ENCODE measurements at places on chromosomes 16 and 17. TPM values are rescaled to one million over a fixed set of nuclear protein-coding genes. Genes with fewer than 3 reads are reported as not detected.

Gene MOSMO
- polyA plus RNA-seq = 24.5 TPM

Gene CBX2
- polyA plus RNA-seq = 22.9 TPM

Gene PRSS36
- 0.67 TPM for polyA plus RNA-seq

Gene WNT9B
- polyA plus RNA-seq = 8.5 TPM

Gene CEP131
- polyA plus RNA-seq = 15.7 TPM

Gene ATXN2L
- polyA plus RNA-seq = 108 TPM

GRCh38 chr16:30555315-30556124 lies 2.7 kb downstream of the ZNF764 start:
- DNase-seq = no peak

DNA sequence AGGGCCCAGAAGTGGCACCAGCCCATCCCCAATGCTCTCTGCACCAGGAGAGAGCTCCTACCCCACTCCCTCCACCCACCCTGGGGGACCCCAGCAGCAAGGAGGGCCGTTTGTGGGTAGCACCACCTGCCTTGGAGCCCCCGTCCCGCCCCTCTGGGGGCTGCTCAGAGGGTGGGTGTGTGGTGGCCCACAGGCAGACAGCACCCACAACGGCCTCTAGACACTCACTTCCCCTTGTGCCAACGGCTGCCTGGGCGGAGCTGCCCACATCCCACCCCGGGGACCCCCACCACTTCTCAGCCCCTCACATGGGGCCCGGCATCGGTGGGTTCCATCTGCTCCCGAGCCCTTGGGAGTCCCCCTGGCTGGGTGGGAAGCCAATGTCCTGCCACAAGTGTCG lies 33.3 kb downstream of the BAHCC1 start:
- DNase-seq = no peak

GRCh38 chr16:7090628-7091115 lies 242.0 kb upstream of the RBFOX1 start:
- no peak for DNase-seq

DNA sequence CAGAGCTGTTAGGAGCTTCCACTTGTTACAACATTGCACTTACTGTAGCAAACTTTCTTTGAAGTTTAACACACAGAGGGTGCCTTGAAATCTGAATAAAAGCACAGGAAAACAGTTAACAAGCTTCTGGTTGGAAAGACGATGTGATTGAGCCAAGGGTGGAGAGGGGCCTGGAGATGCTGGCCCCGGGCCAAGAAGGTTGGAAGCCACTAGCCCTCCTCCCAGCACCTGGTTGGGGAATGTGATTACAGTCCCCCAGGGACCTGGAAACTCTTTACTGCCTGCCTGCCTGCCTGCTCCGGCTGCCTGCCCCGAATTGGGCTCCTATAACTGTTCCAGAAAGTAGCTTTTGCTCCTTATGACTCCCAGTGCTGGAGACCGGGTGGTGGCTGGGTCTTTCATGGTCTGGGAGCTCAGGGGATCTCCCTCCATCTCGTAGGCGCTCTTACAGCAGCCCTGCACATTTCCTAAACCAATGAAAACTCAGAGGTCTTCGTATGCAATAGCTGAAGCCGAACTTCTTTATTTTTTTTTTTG lies 48.0 kb upstream of the ZFHX3 start:
- DNase-seq = no peak

DNA sequence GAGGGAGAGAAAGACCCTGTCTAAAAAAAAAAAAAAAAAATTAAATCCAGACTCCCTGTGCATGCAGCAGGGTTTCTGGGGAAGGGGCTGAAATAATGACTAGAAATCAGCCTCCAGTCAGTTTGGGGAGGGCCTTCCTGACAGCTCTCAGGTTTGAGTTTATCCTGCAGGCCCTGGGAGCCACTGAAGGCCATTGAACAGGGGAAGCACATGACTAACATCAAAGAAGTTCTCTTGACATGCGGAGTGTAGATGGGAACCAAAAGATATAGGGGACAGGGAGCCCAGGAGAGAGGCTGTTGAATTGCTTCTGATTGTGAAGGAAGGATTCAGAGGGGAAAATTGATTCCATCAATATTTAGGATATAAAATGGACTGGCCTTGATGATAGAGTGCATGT lies 2.8 kb upstream of the RABEP2 start:
- no peak for DNase-seq

- DNase-seq = no peak
These were observed 87.2 kb downstream of the KSR1 start for GRCh38 chr17:27543464-27543856.

- DNase-seq = no peak
These were observed 438 bp downstream of the RTN4RL1 start for GRCh38 chr17:2024572-2025219.

- no peak for DNase-seq
These were observed 13.2 kb downstream of the CDH1 start for GRCh38 chr16:68750193-68750695.

DNA sequence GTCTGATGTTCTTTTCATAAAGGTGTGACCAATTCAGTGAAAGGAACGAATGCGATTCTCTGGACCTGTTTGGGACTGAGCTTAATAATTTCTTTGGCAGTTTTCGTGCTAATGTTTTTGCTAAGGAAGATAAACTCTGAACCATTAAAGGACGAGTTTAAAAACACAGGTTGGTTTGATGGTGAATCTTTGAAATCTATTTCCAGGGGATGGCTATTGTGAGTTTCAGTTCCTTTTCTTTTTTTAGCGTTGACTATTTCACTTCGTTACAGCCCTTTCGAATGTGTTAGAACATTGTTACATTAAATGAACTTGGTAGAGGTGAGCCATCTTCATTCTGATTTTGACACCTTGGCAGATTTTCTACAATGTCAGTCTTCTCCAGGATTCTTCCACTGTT lies 1.2 kb downstream of the TNFRSF17 start:
- DNase-seq = no peak

GRCh38 chr17:80371196-80371595 lies 43.8 kb upstream of the ENDOV start:
- DNase-seq = no peak

DNA sequence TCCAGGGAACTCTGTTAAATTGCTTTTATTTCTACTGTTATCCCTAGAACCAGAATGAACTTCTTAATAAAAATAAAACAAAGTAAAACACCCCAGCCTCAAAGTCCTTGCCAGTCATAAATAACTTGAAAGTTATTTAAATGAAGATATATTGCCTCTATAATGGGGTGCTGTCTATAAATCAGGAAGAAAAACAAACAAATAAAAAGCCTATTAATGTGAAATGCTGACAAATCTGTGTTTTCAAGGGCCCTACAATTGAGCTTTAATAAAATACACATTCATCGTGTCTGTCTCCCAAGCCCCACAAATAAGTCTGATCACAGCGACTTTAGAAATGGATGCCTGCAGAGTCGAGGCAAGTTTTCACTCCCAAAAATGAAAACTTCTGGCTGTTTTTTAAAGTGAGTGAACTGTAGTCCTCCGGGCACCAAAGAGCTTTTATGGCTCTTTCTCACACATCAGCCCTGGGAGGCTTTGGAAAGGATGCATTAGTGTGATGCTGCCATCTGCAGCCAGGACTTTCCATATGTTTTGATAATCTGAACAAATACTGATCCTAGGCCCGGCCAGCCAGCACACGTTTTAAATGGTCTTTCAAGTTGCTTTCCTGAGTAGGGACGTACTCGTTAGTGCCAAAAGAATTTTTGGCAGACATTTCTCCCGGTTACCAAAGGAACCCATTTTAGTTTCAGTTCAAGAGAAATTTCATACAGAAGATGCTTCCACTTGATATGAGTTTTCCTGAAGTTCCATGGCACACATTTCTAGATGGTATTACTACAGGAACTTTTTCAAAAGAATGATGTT lies 16.3 kb downstream of the NACA2 start:
- DNase-seq = peak; percentile 47

DNA sequence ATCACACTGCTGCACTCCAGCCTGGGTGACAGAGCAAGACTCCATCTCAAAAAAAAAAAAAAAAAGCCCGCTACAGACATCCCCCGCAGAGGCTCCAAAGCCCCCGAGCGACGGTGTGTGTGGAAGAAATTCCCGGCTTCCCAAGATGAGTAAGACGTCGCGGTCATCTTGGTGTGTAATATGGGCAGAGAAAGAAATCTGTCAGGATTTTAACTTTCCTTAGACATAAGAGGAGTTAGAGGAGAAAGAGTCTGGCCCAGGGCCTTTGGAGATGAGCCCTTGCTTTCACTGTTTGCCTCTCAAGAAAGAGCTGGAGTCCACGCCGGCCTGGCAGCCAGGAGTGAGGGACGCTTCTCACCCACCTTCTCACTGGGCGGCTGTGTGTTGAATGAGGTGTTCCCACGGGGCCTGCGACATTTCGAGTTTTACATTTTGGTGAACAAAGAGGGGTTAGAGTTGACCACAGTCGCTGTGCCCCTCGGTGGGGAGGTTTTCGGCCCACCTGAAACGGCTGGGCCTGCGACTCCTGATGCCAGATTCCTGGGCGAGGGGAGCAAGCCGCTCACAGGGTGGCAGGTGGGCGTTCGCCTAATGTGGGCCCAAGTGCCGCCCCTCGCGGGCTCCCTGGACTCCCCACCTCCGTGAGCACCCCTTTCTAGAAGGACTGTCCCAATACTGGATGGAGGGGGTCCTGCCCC lies 17.9 kb downstream of the C1QTNF1 start:
- no peak for DNase-seq

- no peak for DNase-seq
These were observed 919 bp upstream of the DHRS7C start for GRCh38 chr17:9792181-9792840.

DNA sequence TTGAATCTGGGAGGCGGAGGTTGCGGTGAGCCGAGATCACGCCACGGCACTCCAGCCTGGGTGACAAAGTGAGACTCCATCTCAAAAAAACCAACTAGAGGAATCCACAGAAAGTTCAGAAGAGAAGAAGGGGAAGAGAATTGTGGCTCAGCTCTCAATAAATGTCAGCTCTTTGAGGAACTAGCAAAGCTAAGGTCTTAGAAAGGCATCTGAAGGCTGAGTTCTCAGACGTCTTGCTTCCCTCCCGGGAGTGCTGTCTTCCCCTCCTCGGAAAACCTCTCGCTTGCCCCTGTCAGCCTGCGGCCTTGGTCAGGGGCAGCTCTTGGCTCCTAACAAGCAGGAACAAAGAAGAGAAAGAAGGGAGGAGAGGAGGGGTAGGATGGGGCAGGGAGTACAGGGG lies 5.3 kb downstream of the SHPK start:
- DNase-seq = no peak

DNA sequence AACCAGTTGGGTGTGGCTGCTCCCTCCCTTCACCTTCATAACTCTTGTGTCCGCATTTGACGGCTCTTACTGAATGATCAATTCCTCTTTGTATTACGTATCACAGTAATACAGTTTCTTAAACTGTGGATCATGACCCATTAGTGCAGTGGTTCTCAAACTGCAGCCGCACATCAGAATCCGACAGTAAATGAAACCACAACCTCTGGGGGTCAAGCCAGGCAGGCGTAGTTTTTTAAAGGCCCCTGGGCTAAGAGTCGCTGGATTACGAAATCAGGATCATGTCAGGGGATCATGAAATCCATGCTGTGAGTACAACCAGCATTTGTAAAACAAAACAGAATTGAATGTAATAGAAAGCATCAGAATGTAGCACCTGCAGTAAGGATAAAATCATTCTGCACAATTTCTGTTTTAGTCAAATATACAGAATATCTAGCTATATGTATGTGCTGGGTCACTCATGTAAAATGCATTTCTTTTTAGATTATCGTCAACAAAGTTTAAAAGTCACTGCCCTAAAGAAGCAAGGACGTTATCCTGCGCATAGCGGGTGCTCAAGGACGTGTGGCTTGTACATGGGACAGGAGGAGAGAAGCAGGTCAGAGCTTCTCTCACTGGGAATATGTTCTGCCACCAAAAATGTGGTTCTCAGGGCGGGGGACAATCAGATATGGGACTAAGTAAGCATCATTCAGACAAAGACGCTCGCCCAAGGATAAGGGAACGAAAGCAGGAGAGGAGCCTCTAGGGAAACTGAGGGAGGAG lies 113.1 kb downstream of the ZFHX3 start:
- no peak for DNase-seq

- no peak for DNase-seq
These were observed 30.1 kb upstream of the SMURF2 start for GRCh38 chr17:64692187-64692586.

- no peak for DNase-seq
These were observed 76.6 kb upstream of the DHX40 start for GRCh38 chr17:59488805-59489204.

DNA sequence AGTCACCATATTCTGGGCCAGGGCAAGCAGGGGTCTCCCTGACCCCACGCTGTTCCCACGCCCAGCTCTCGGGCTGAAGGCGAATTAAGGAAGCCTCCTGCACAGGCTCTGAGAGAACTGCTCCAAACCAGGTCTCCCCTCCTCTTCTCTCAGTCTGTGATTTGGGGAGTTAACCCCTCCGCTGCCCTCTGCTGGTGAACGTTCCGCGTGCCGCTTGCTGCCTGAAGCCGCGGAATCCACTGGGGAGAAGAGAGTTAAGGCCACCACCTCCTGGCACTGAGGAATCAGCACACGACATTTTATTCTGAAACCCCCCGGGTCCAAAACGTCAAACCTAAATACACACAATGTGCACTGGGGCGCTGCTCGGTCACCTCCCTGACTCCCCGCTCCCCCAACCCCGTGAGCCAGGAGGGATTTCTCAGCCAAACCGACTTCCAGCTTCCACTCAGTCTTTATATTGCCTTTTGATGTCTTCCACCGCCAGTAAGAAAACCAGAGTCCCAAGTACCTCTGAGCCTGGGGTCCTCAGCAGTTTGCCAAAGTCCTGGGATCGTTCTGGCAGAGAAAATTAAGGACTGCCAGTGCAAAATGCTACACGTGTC lies 54.4 kb upstream of the RCVRN start:
- DNase-seq = no peak

DNA sequence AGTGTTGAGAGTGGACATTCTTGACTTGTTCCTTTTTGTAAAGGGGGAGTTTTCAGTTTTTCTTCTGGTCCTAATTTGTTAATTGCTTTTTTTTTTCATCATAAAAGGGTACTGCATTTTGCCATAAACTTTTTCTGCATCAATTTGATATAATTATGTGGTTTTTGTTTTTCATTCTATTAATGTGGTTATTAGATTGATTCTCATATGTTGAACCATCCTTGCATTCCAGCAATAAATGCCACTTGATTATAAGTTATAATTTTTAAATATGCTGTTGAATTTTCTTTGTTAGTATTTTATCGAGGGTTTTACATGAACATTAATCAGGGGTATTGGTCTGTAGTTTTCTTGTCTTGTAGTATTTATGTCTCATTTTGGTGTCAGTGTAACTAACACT lies 87.2 kb upstream of the SMIM36 start:
- DNase-seq = no peak

GRCh38 chr17:7014995-7015958 lies 2.9 kb downstream of the RNASEK start:
- DNase-seq = no peak

GRCh38 chr17:47726796-47727703 lies 6.0 kb upstream of the TBX21 start:
- no peak for DNase-seq

DNA sequence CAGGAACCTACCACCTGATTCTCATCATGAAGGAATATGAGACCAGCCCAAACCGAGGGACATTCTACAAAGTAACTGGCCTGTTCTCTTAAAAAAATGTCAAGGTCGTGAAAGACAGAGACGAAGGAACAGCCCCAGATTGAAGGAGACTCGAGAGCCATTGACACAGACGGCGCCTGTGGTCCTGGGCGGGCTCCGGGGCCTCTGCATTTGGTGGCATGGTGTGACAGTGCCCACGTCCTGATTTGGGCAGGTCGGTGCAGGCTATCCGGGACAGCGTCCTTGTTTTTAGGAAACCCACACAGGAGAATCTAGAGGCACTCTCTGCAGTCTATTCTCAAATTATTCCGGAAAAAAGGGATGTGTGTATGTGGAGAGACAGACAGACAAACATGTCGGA lies 64.1 kb downstream of the ADCY9 start:
- DNase-seq = no peak

GRCh38 chr17:45777388-45777787 lies 6.7 kb upstream of the CRHR1 start:
- no peak for DNase-seq

- no peak for DNase-seq
These were observed 39.1 kb downstream of the ASPA start for GRCh38 chr17:3514873-3515272.

Measured in left kidney (tissue), 8 donors.